ENCODE measurements at places on chromosomes 13 and 19. TPM values are rescaled to one million over a fixed set of nuclear protein-coding genes. Genes with fewer than 3 reads are reported as not detected.

DNA sequence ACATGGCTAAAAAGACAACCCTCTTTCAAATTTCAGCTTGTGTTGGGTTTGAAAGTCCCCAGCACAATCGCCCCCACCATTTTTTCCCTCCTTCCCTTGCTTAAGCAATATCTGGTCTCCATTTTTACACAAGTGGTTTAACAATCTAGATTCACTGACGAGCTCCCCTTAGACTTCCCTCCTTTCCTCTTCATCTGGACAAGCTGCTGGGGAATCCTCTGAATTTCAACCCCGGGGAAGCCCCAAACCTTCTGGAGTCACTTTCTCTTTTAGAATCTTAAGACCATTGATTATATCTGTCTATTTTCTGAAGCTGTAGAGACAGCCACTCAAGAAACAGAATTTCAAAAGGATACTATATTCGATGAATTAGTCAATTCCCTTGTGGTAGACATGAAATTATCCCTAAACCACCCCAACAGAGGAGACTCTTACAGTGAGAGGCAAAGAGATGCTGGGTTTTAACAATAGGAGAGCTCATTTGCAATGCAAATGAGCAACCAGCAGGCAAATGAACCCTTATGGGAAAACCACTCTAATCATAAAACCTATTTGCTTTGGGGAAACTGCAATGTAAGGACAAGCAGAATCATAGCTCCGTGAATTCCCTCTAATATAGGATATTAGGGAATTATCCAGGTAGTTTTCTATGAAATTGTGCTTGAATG is 78.9 kb downstream of the TEX26 start:
- DNase-seq = no peak

GRCh38 chr13:96696389-96696900 is 297.8 kb downstream of the OXGR1 start:
- no peak for DNase-seq

- DNase-seq = no peak
Measured at GRCh38 chr19:10115392-10116084, 4.0 kb downstream of the P2RY11 start.

DNA sequence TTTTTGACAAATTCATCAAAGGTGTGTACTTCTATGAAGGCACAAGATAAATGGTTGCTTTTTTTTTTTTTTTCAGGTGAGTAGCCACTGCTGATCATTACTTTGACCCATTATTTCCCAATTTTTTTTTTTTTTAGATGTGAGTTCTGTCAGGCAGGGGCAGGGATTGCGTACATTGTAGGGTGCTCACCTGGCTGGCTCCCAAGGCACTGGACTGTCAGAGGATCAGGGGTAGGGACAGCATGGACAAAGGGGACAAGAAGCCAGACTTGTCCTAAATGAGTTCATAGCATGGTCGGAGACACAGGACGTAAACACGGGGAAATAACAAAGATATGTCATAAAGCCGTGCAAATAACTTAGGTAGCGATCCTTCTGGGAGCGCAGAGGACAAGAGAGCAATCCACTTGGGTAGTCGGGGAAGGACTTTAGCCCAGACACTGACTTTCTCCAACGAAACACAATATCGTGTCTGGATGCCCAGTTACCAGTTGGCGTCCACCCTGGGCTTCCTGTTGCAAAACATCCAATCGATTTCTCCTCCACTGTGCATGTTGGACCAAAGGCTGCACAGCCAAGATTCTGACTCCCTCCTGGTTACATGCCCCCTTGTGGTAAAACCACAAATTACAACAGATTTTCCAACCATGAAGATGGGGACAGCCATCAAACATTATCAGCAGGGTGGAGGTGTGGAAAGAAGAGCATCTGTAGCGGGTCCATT is 27.5 kb upstream of the KATNAL1 start:
- DNase-seq = peak; percentile 24

DNA sequence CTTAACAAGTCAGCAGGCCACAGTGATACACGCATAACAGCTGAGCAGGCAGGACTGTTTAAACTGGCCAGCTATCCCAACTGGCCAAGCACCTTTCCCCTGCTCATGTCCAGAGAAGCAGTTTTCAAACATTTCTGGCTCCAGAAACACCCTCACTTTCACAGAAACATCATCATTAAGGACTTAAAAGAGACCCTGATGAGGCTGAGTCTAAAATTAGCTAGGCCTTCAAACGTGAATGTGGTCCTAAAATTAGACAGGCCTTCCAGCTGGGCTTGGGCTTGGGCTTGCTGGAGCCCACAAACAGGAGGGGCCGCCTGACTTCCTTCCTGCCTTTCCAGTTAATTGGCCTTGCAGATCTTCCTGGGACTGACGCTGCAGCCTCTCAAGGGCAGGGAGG is 334.2 kb downstream of the DNAJC15 start:
- no peak for DNase-seq

DNA sequence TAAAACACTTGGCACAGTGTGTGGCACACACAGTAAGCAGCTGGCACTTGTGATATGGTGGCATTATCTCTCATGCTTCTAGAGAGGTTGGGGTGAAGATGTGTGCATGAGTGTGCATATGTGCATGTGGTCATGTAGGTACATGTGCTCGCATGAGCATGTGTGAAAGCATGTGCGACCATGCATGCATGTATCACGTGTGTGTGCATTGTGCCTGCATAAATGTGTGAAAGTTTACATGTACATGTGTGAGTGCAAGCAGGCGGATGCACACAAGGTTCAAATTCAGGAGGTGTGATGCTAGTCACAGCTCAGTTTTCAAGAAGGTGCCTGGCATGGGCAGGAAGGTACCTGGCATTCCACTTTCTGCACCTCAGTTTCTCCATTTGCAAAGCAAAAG is 59.0 kb upstream of the UQCRFS1 start:
- DNase-seq = no peak

DNA sequence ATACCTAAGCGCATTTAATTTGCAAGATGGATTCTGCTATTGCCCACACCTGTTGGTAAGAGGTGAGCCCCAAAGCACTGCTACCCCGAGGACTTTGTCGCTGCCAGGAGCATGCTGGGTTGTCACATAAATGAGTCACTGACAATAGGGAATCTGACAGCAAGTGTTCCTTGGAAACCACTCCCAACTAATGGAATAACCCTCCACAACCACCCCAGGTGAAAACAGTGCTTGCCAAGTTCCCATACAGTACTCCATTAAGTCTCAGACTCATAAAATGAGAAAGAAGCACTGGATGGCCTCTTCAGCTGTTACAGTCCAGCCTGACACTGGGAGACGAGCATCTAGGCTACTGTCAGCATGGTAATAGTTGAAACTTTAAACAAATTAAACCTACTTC is 108.6 kb downstream of the EFNB2 start:
- no peak for DNase-seq

DNA sequence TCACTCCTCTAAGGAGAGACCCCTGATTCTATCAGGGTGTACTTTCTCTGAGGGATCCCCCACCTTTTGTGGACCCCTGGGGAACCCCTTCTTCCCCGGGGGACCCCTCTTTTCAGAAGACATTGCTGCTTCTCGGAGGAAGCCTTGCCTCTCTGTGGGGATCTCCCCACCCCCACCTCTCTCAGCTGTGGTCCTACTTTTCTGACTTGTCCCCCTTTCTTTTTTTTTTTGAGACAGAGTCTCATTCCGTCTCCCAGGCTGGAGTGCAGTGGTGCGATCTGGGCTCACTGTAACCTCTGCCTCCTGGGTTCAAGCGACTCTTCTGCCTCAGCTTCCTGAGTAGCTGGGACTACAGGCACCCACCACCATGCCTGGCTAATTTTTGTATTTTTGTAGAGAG is 18.4 kb upstream of the GATAD2A start:
- DNase-seq = no peak

DNA sequence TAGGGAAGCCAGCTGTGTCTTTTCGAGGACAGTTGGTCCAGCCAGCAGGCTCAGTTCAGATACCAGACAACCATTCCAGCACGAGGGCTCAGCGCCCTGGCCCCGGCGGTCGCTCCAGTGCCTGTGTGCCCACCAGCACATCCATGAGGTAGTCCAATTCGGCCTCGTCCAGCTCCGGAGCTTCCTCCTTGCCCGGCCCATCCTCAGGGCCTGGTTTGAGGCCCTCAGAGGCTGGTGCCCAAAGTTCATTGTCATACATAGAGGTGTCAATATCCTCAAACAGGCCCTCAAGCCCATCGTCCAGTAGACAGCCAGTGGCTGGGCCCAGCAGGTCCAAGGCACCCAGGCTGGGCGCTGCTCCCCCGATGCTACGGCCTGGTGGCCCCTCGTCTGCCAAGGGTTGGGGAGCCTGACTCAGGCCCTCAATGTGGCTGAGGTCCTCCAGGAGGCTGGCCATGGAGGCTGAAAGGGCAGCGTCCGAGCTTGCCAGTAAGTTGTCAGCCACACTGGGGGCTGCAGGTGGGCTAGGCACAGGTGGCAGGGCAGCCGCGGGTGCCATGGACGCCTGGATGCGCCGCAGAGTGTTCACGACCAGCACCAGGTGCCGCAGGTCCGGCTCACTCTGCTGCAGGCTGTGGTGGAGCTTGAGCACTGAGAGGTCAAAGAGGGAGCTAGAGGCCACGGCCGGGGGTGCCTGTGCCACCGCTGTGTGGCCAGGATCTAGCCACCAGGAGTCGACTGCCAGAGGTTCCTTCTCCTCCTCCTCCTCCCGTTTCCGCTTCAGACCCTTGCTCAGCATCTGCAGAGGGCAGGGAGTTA is 2.8 kb downstream of the SERTAD1 start:
- no peak for DNase-seq

- peak; percentile 79 for DNase-seq
Measured at GRCh38 chr13:45269204-45269603, 68.4 kb upstream of the KCTD4 start.

DNA sequence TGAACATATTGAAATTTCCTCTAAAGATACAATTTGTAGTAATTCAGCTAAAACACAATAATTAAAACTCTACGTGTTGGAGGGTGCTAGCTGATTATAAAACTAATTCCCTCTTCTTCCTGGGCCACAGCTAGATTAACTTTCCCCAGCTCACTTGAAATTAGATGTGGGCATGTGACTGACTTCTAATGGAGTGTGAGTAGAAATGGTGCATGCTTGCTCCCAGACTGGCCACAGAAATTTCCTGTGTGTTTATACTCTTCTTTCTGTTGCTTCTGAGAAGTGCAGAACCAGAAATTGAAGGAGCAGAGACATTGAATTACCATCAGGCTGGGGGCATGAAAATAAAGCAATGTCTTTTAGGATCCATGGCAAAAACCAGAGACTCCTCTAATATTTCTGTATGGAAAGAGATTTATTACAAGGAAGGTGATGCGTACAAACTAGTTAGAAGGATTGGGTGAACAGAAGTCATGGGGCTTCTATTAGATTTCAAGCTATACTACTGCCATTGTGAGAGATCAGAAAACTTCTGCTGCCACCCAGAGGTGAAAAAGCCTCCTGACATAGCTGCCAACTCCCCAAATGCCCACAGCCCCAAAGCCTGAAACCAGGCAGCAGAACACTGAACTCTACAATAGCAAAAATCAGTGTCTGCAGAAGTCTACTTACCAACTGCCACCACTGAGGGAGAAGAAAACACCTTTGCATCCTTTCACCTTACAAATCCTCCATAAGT is 379.2 kb upstream of the MIR17HG start:
- no peak for DNase-seq

DNA sequence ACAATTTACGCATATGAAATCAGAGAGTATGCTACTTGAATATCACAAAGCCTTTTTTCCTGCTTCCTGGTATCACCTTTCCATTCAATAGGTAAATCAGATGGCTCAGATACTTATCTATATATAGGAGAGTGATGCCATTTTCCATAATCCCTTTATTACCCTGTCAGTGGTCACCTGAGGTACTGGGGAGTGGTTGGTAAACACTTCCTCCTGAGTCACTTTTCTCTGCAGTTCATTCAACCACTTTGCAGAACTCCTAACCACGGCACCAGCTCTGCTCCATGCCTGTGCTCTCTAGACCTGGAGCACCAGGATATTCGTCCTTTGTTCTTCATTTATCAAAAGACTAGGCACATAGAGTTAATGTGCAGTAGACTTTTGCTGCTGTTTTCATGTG is 748.5 kb upstream of the KLHL1 start:
- no peak for DNase-seq

DNA sequence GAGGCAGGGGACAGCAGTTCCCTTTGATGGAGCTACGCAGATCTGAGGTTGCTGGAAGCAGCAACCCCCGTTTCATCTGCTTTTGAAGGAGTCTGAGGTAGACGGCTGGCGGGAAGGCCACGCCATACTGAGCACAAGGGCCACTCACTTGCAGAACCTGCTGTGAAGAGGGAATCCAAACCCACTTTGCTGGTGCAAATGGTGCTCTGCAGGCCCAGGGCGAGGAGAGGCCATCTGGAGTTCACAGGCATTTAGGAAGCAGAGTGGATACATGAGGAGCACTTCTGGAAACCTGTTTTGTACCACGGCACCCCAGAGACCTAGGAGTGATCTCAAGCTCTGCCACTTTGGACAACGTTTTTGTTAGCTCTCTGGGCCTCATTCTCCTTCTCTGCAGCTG is 227.8 kb downstream of the UQCRFS1 start:
- no peak for DNase-seq

- no peak for DNase-seq
Measured at GRCh38 chr19:55720801-55721200, 17.4 kb downstream of the NLRP9 start.

DNA sequence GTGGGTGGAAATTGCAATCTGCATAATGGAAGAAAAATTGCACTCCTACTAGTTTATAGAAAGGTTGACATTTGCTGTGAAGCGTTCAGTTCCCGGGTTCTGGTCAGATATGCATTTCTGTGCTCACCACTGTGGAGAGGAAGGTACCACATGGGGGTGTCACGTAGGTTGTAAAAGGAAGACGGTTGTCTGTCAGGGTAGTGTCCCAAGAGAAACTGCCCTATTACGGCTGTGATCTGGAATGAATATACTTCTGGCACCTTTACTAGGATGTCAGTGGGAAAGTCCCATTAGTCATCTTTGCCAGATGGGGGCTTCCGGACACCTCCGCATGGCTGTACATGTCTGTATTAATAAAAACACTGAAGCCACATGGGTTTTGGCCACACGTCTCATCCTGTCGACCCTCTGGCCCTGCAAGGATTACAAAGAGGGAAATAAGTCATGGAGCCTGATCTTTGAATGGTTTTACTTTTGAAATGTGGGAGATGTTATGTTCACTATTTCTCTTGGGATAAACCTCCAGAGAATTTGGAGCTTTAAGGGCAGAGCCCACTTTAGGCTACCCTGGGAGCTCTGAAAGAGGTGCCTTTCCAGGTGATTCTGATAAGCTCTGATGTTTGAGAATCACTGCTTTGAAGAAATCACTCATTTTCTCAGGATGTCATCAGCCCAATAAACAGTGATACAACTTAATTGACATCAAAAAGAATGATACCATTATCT is 133.9 kb downstream of the AKAP11 start:
- peak; percentile 84 for DNase-seq

Gene LIG1
- 54.3 TPM for total RNA-seq

Gene CGB5
- total RNA-seq = not detected

Gene MRI1
- 52.5 TPM for total RNA-seq

Gene TSPAN16
- total RNA-seq = not detected

Gene C19orf12
- total RNA-seq = 33.0 TPM

Gene ERICH4
- not detected for total RNA-seq

Gene TMEM38A
- total RNA-seq = 1.3 TPM

All from RPMI7951 (cell line).